ENCODE measurements at places on chromosomes 1 and 21.

DNA sequence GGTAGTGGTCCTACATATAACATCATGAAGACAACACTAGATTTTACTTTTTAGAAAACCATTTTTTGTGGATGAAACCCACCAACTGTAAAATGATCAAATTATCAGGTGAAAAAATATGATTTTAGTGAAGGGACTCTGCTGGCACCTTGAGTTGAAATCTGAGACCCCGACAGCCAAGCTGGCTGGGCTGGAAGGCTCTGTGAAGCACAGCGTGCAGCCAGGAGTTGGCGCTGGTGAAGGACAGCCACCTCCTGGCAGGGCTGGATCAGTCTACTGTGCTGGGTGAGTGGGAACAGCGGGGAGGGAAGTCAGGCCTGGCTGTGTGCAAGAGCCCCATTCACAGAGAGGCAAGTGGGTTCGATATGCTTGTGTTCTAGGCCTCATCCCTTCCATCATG lies 47.9 kb downstream of the DDAH1 start:
- no peak for DNase-seq

- DNase-seq, result no peak
These were observed 7.6 kb upstream of the GADD45A start for GRCh38 chr1:67677408-67677807.

- DNase-seq, result no peak
These were observed 157.2 kb downstream of the S1PR1 start for GRCh38 chr1:101394041-101394440.

- DNase-seq, result no peak
These were observed 132.2 kb downstream of the SYT2 start for GRCh38 chr1:202578001-202578504.

GRCh38 chr1:40095806-40096205 lies 1.2 kb downstream of the PPT1 start:
- no peak for DNase-seq
